ENCODE measurements at places on chromosomes 16 and 17.
A peak's percentile ranks its signal among the peaks of the same experiment; 100 is the strongest.

- no peak for DNase-seq
These were observed 22.3 kb downstream of the FOXN1 start for GRCh38 chr17:28528327-28529012.

- DNase-seq, result no peak
These were observed 7.0 kb downstream of the VAC14 start for GRCh38 chr16:70793851-70794502.

- no peak for DNase-seq
These were observed 48.4 kb downstream of the SEC14L1 start for GRCh38 chr17:77189148-77189547.

GRCh38 chr17:41734139-41734948 is at the start of gene HAP1:
Gene HAP1 (minus strand): TSS chr17:41734643. CDS start chr17:41734634, 9 bp downstream.
- DNase-seq, result no peak

- DNase-seq, result no peak
These were observed 21.1 kb downstream of the COX11 start for GRCh38 chr17:54947396-54947795.

GRCh38 chr17:42548070-42548837 is 4.5 kb upstream of the HSD17B1 start:
- DNase-seq, result no peak

DNA sequence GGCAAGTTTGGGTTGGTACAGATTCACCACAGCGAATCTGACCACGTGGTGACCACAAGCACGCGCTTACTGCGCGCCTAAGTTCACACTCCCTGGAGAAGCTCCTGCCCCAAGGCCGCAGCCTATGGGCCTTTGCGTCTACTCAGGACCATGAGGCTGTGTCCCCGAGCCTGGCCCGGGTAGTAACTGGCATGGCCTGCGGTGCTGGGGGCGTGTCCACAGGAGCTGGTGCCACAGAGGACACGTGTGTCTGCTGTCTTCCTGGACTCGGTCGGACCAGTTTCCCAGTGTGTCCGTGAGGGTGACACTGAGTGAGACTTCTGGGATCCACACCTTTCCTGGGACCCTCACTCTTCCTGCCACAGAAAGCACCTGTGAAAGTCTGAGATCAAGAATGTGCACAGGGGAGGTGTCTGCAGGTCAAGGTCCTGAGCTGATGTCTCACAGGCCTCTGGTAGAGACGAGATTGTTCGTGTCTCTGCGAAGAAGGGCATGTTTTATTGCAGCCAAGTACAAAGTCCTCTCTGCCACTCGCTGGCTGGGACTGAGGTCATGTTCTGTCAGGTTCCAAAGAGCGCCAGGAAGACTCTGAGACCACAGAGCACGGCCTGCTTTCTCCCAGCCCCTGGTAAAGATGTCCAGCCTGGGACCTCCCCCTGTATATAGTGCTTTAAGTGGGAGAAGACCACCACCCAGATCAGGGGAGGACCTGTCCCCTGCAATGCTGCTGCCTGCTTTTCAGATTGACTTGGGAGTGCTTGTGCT is 25.2 kb upstream of the CAPN15 start:
- DNase-seq, result no peak

GRCh38 chr17:14329900-14330491 is 29.1 kb downstream of the HS3ST3B1 start:
- no peak for DNase-seq

- DNase-seq, result no peak
These were observed 10.0 kb downstream of the MAP2K3 start for GRCh38 chr17:21294321-21295035.

DNA sequence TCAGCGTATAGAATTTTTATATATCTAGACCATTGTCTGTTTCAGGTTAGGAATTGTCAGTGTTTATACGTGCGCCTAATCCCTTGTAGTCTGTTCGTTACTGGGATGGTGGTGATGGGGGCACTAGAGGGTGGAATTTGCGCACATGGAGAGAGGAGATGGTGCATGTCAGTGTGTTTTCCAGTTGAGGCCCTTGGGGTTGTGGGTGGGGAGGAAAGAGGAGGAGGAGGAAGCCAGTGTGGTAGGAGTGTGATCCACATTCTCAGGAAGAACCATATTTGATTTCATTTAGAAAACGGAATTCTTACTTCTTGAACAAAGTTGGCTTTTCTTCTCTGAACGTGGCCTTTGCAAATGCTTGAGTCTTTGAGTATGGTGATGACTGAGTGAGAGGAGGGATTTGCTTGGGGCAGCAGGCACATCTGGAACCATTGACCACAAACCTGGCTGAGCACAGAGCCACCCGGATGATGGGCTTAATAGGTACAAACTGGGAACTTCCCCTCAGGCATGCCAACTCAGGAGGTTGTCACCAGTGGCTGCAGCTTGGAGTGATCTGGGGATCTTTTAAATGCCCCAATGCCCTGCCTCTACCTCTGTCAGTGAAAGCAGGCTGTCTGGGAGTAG is 98.9 kb downstream of the PRKCB start:
- DNase-seq, result no peak

- DNase-seq, result no peak
These were observed 646 bp downstream of the HIC1 start for GRCh38 chr17:2055292-2056205.

DNA sequence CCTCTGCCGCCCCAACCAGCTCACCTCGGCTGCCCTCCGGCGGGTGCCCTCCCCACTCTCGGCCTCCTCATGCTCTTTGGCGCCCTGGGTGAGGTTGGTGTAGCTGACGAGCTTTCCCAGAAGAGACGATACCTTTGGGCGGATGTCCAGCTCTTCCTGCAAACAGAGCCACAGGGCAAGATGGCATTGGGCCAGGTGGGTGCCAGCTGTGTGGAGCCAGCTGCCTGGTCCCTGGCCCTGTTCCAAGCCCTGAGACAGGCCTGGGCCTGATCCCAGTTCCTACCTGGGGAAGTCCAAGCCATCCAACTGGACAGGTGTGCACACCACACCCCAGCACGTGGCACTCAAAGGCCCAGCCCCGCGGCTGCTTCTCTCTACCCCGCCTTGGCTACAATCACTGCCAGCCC is 6.9 kb downstream of the SLC12A4 start:
- DNase-seq, result no peak

DNA sequence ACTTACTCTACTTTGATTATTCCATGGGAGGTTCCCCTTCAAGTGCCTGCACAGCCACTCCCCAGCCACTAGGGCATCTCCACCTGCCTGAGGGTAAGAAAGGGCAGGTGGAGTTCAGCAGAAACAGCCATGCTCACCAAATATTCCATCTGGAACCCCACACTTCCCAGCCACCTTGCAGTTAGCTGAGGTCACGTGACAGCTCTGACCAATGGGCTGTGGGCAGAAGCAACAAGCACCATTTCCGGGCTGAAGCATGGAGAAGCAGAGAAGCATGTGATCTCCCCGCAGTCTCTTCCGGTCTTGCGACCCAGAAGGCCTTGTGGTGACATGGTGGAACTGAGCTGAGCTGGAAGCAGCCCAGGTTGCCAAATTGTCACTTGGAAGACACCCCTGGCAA is 108.6 kb downstream of the CCT6B start:
- DNase-seq, result no peak

DNA sequence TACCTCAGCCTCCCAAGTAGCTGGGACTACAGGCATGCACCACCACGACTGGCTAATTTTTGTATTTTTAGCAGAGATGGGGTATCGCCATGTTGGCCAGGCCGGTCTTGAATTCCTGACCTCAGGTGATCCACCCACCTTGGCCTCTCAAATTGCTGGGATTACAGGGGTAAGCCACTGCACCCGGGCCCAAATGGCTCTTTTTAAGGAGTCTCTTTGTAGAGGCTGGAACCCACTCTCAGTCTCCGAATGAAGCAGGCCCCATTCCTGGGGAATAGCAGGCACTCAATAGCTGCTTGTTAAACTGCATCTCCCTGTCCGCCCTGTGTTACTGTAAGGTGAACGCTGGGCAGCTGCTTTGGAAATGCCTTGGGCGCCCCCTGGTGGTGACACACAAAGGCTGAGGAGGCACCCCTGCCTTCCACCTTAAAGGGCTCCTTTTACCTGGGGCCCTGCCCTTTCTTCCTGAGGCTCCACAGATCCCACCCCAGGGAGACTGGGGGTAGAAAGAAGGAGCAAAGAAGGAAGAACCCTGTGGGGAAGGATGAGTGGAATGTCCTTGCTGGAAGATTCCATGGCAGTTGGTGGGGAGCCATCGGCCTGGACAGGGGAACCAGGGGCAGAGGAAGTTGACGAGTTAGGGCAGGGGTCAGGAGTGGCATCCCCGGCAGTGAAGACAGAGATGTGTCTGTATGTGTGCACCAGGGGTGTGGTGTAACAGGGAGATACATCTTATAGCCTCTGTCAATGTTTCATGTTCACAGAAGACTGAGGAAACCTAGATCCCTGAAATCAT is 6.1 kb upstream of the SP2 start:
- DNase-seq, result peak; percentile 89

DNA sequence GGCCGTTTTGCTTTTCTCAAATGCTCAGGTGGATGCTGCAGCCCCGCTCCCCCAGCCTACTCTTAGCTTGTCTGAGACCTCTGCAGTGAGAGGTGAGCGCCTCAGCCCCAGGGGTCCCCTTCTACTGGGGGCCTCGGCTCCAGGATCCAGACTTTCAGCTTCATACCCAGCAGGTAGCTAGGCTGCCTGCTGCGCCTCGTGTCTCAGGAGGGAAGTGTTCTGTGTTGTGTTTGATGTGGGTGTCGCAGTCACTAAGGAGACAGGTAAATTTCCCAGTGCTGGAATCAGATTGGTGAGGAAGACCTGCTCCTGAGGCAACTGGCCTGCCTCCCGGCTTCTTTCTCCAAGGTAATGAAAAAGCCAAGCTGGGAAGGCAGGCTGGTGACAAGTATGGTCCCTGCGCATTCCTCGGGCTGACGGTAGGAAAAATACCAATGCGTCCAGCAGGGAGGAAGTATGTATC is 604.0 kb upstream of the SALL1 start:
- DNase-seq, result no peak

DNA sequence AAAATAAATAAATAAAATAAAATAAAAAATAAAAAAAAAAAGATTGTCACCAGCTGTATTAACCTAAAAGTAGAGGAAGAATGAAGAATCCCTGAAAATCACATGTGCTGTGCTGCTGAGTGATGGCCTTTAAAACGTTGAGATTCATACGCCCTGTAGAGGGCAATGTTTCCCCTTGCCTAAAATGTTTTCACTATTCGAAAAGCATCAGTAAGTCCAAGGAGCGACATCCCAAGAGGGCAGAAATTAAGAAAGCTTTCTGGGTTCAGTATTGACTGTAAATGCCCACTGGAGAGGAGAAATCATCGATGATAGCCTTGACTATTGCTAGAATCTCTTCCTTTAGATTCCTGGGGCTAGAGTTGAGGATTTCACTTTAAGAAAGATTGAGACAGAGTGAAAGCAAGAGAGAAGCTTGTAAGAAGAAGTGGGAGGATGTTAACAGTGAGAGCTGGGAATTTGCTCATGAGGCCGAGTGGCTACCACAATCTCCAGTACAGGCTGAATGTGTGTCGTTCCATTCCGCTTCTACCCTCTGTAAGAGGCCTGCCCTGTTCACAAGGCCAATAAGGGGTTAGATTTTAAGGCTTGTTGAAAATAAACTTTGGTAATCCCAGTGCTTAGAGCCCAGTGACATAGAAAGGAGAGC is 170.8 kb upstream of the FAM20A start:
- no peak for DNase-seq

- no peak for DNase-seq
These were observed 1.2 kb upstream of the TLCD3B start for GRCh38 chr16:30032083-30032819.

DNA sequence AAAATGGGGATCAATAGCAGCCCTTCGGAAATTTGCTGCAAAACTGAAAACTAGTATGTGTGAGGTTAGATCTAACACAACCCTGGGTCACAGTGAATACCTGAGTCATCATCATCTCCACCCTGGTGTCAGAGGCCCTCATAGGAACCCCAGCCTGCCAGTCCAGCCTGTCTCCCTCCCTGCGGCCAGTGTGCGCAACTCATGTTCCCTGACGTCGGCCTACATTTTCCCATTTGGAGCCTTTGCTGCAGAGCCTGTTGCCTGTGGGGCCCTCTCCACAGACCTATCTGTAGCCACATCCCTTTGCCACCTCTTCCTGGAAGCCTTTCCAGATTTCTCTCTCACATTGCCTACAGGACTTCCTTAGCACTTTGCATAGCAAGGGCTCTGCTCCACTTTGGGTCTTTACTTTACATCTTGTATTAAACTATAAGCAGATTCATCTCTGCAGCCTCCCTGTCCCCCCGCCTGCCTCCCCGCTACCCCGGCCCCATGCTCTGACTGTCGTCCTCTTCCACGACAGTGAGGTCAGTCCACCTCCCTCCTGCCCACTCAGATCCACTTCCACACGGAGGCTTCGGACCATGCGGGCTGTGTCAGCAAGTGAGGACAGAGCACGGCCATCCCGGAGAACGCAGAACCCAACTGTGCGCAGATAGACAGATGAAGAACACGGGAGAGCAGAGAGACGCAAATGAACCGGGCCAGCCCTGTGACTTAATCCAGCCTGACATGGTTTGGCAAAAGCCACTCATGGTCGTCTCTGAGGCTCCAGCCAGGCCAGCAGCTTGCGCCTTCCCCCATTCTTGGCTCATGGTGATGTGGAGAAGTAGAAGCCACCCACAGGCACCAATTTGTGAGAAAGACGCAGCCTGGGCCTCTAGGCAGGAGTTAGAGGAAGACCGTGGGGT is 31.0 kb downstream of the NGFR start:
- peak; percentile 66 for DNase-seq

DNA sequence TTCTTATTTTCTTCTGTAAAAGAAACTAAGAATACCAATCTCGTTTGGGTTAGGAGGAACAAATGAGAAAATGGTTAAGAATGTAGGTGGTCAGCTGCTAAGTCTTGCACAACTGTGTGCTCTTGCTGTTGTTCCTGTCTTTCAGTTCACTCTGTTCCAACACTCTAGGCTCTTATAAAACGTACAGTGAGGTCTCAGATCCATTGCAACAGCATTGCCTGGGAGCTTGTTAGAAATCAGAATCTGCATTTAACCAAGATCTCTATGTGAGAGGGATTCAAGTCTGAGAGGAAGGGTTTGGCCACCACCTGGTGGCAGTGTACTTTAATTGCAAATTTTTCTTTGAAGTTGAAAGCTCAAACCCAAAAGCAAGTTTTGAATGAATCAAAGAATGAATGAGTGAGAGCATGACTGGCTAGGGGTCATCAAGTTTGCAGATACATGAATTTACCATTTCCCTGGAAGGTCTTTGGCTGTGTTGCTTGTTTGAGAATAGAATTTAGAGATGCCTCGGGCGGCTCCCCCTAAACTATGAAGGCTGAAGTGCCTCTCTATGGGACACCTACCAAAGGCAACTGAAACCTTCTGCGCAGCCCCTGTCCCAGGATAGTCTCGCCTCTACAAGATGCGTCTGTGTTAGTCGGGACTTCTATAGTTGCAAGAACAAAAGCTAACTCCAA is 2.5 kb downstream of the ALOX15B start:
- no peak for DNase-seq

Measured in left forelimb (tissue), 1 donor.